ENCODE measurements at places on chromosomes 16 and 17.

DNA sequence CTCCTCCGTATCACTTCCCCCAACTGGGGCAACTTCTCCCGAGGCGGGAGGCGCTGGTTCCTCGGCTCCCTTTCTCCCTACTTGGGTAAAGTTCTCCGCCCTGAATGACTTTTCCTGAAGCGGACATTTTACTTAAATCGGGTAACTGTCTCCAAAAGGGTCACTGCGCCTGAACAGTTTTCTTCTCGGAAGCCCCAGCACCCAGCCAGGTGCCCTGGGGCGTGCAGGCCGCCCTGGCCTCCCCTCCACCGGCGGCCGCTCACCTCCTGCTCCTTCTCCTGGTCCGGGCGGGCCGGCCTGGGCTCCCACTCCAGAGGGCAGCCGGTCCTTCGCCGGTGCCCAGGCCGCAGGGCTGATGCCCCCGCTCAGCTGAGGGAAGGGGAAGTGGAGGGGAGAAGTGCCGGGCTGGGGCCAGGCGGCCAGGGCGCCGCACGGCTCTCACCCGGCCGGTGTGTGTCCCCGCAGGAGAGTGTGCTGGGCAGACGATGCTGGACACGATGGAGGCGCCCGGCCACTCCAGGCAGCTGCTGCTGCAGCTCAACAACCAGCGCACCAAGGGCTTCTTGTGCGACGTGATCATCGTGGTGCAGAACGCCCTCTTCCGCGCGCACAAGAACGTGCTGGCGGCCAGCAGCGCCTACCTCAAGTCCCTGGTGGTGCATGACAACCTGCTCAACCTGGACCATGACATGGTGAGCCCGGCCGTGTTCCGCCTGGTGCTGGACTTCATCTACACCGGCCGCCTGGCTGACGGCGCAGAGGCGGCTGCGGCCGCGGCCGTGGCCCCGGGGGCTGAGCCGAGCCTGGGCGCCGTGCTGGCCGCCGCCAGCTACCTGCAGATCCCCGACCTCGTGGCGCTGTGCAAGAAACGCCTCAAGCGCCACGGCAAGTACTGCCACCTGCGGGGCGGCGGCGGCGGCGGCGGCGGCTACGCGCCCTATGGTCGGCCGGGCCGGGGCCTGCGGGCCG lies 1.6 kb downstream of the HIC1 start:
- DNase-seq, result peak; percentile 63

GRCh38 chr16:23320693-23321092 lies 18.6 kb downstream of the SCNN1B start:
- DNase-seq, result no peak

DNA sequence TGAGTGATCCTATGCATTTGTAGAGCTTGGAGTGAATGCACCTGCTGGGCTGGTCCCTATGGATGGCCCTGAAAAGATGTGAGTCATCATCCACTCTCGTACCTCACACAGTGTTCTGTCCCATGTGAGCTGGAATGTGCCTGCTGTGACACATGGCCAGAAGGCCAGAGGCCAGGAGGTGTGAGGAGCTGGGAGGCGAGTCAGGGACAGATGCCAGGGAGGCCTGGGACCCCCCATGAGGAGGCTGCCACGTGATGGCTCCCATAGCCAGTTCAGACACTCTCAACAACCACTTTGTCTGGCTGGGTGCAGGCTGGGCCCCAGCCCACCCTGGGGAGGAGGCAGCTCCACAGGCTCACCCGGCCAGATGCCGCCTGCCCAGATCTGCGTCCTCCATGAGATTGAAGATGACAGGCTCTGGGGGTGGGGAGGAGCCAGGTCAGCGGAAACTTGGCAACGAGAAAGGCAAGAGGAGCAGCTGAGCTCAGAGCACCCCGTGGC lies 168.8 kb downstream of the C16orf78 start:
- DNase-seq, result no peak

DNA sequence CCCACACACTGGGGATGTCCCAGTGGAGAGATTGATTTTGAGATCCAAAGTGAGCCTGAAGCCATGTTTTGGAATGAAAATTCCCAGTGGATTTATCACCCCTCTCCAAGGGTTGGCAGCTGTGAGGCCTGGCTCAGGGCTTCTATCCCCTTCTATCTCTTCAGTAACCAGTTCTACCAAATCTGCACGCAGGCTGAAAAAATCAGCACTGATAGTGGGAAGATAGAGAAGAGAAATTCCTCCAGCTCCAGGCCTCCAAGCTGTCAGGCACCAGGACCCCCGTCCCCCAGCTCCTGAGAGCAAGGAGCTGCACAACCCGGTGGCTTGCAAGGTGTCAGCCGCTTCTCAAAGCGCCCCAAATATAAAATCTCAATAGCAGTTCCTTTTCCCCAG lies 1.0 kb downstream of the FLOT2 start:
- DNase-seq, result no peak

- no peak for DNase-seq
These were observed 162.5 kb downstream of the PRKCA start for GRCh38 chr17:66464921-66465320.

DNA sequence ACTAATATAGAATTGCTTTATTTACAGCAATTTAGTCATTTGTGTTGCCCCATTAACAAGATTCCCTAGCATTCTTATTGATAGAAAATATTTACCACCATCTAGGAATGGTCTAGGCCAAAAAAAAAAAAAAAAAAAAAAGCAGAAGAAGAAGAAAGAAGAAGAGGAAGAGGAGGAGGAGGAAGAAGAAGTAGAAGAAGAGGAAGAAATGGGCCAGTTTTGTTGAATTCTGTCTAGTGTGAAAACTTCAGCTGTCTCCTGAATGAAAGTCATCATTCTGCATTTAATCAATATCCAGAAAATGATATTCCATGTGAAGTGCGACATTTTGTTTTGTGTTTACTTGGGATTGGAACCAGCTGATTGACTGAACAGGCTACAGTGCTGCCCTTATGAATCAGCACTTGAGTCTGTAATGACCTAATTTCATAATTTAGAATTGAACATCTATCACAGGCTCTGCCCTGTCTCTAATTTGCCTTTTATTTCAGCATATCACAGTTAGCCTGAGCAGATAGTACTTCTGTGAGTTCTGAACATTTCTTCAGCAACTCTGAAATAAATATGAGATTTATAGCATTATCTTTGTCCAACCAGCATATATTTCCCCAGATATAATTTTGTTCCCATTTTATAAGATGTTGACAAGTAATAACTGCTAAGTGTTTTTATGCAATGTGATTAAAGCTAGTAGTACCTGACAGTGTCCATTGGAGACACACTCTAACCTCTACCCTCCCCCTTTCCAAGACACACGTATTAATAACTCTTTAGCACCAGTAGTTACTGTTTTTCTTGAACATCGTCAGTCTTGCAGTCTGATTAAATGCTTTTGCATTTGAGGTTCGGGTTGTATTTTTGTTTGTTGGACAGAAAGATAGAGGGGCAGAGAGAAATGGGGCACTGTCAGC lies 5.9 kb downstream of the ANKFN1 start:
- no peak for DNase-seq

- no peak for DNase-seq
These were observed 272.4 kb upstream of the CDH11 start for GRCh38 chr16:65394281-65394680.
